Left ventricle myocardium superior (tissue), 1 donor: ENCODE measurements at places on chromosomes 1 and 21.

DNA sequence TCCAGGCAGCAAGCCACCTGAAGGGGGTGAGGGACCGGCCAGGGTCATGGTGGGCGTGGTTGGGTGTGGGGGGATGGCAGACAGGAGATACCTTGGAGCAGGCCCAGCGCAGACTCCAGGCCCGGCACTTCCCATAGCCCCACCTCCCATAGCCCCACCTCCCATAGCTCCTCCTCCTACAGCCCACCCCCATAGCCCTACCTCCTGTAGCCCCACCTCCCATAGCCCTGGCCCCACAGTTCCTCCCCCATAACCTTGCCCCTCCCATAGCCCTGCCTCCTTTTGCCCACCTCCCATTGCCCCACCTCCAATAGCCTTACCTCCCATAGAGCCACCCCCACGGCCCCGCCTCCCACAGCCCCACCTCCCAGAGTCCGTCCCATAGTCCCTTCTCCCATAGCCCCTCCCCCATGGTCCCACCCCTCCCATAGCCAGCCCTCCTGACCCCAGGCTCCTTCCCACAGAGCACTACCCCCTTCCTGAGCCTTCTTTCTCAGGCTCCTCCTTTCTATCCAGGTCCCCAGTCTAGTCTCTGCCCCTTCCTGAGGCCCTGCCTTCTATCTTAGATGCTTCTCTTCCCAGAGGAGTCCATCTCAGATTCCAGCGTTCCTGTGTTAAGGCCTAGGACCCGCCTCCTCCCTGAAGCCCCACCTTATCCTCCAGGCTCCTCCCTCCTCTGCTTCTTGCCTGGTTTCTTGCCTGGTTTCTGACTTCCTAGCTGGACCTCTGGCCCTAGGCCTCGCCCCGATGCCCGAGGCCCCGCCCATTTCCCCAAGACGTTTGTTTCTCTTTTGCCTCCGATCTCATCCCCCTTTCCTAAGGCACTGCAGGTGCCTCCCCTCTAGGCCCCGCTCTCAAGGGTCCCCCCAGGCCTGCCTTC is 46.8 kb downstream of the PTPRU start:
- no peak for DNase-seq

DNA sequence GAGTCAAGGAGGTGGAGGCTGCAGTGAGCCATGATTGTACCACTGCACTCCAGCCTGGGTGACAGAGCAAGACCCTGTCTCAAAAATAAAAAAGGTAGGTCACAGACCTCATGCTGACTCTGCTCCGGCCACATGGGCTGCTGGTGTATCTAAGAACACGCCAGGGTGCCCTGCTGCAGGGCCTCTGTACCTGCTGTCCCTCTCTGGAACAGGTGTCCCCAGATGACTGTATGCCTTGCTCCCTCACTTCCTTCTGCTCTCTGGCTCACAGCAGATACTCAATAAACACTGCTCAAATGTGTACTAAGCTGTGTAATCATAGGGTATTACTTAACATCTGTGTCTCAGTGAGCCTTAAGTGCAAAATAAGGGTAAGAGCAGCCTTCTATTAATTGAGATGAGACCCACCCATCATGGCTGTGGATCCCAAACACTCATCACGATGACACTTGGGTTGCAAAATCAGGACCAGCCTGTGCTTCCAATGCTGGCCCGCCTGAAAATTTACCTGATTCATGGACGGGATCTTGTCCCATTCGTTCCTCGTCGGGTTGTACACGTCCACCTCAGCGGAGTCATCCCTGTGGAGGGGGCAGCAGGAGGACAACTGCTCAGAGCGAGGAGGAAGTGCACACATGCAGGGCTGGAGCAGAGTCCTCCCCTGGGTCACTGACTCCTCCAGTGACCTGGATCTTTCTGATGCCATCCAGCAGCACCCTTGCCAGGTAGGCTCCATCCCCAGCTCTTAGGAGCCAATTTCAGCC is 7.5 kb downstream of the KLHL21 start:
- DNase-seq = no peak

DNA sequence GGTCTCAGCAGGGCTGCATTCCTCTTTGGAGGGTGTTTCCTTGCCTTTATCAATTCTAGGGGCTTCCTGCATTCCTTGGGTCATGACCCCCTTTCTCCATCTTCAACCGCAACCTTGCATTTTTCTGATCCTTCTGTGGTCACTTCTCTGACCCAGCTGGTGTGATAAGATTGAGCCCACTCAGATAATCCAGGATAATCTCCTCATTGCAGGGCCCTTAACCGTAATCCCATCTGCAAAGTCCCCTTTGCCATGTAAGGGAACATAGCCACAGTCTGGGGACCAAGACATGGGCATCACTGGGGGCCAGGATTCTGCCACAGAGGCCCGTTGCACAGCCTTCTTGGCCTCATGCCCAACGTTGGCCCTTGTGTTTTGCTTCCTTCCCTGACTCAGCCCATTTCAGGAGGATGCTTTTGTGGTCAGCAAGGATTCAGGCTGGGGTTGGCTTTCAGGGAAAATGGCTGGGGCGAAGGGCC is 35.0 kb upstream of the IL19 start:
- DNase-seq = no peak

DNA sequence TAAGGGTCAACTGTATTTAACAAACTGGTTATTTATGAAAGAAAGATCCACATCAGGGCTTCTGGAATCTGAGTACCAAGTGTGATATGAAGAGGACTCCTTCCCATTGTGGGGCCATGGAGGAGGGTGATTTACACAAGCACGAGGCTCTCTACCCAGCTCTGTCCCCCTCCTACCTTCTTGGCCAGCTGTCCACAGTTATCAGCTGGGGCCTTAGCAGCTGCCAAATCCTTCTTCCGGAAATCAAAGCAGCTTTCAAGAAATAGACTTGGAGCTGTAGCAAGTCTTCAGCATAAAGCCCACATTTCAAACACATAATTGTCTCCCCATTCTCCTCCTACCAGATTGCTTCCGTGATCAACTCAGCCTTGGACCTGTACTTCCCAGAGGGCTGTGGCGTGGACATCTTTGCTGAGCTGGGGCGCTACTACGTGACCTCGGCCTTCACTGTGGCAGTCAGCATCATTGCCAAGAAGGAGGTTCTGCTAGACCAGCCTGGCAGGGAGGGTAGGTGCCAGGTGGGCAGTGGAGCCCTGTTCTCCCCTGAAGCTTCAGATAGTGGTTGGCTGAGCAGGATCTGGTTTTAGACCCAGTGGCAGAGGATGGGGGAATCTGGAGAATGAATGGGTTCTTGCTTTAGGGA is 15.5 kb downstream of the AZIN2 start:
- DNase-seq = no peak

GRCh38 chr1:23100074-23100748 is 68.4 kb downstream of the LUZP1 start:
- no peak for DNase-seq
